SK-N-SH (cell line): ENCODE measurements at places on chromosomes 2 and 18.

GRCh38 chr2:178234648-178235047, 40.3 kb downstream of the OSBPL6 start:
- DNase-seq = no peak

DNA sequence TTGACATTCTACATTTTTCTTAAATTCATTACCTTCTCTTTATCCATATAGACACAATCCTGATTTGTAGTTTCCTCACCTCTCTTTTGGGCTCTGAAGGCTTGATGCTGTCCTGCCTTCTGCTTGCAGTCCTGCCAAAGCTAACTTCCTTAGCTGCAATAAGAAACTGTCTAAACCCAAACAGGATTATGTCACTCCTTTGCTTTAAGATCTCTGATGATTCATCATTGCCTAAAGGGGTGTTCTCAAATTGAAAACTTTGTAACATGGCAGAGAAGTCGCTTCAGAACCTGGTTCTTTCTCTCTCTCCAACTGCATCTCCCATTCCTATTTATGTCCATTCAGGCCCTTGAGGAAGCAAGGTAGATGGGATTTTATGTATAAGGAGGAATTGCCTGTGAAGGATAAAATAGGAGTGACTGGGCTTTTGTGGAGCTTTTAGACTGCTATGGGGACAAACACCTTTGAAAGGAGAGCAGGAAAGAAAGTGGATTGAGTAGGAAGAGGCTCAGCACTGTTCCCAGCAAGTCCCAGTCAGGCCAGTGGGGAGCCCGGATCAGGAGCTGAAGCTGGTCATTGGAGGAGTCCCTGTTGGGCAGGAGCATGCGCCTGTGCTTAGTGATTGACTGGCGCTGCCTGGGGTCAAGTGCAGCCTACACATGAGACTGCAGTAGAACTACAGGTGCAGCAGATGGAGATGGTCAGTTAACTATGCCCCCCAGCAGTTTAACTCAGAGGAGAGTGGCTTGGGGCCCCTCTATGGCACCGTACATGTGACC, 390.6 kb downstream of the CTNNA2 start:
- no peak for DNase-seq

- no peak for DNase-seq
These were observed 71.3 kb upstream of the TEX51 start for GRCh38 chr2:126827371-126827770.

DNA sequence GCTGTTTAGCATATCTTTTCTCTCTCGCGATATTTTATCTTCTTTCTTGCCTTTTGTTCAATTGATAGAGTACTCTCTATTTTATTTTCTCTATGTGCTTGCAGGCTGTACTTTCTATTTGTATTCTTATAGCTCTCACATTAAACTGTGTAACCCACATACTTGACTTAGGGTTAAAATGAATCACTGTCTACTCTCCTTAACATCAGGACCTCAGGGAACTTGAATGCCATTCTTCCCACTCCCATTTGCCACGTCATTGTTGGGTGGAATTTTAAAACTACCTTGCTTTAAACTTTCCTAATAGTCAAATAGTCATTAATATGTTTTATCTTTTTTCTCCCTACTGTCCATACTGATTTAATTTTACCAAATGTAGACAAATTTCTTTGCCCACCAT, 269.7 kb downstream of the ALPK2 start:
- no peak for DNase-seq
